ENCODE measurements at places on chromosomes 5 and 9. TPM values are rescaled to one million over a fixed set of nuclear protein-coding genes. Genes with fewer than 3 reads are reported as not detected.

The NDUFA8 gene
- 37.5 TPM for total RNA-seq

The ABO gene
- 1.1 TPM for total RNA-seq

The MARCHF11 gene
- not detected for total RNA-seq

The SPINK6 gene
- not detected for total RNA-seq

The DBH gene
- total RNA-seq = not detected

The PHF24 gene
- total RNA-seq = 0.33 TPM

The ARHGEF39 gene
- 0.59 TPM for total RNA-seq

The PIGO gene
- total RNA-seq = 18.0 TPM

The FOXD4L3 gene
- total RNA-seq = not detected

The PCDHB9 gene
- 4.6 TPM for total RNA-seq

The TNFSF15 gene
- 0.66 TPM for total RNA-seq

The FAT2 gene
- 0.16 TPM for total RNA-seq

The PSAT1 gene
- total RNA-seq = 2.3 TPM

The TMEM215 gene
- not detected for total RNA-seq

The ADAMTS12 gene
- 4.4 TPM for total RNA-seq

The ERCC8 gene
- total RNA-seq = 25.4 TPM

The XRCC4 gene
- 8.8 TPM for total RNA-seq

The LECT2 gene
- not detected for total RNA-seq

The ACOT12 gene
- total RNA-seq = not detected

The RETREG1 gene
- 51.5 TPM for total RNA-seq

The NUTM2F gene
- total RNA-seq = not detected

The ADCY2 gene
- 3.8 TPM for total RNA-seq

The ARL14EPL gene
- total RNA-seq = not detected

The FCHSD1 gene
- 32.1 TPM for total RNA-seq

The IFNK gene
- not detected for total RNA-seq

The SPAAR gene
- 4.8 TPM for total RNA-seq

Measured in breast epithelium (tissue), 4 donors.